ENCODE measurements at places on chromosomes 2 and 18.

DNA sequence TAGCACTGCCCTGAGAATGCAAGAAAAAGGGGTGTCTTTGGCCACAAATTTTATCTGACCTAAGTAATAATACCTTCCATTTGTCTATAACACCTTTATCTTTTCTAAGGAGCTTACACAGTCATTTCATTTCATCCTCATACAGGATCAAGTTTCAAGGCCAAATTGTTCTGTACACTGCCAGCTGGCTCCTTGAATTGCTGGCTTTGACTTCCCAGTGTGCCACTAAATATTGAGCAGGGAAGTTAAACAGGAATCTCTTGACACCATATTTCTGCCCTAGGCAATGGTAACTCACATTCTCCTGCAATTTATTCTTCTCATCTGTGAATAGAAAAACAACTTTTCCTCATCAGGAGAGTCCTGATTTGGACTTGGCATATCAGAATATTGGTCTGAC, 195.1 kb upstream of the LRP1B start:
- DNase-seq, result no peak

DNA sequence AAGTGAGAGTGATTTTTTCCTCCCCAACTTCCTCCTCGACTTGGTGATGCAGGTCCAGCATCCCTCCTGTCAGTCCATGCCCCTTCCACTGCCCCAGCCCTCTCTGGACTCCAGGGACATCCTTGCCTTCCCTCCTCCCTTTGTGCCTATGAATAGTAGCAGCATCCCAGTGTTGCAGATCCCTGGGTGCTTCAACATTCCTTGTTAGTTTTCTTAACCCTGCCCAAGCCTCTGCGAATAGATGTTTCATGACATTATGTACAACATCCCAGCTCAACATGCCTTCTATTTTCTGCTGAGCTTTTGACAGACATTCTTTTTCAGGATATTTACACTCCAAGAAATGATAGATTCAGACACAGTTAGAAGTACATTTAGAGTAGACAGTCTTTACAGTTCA, 35.3 kb upstream of the CCDC150 start:
- no peak for DNase-seq

GRCh38 chr2:112805542-112805941, 21.2 kb upstream of the IL1A start:
- no peak for DNase-seq

- DNase-seq, result no peak
Observed at GRCh38 chr2:95158891-95159619, 593 bp downstream of the ZNF514 start.

- no peak for DNase-seq
Observed at GRCh38 chr2:164069540-164069939, 333.7 kb upstream of the FIGN start.

- no peak for DNase-seq
Observed at GRCh38 chr18:44682871-44683221, 2.2 kb downstream of the SETBP1 start.

DNA sequence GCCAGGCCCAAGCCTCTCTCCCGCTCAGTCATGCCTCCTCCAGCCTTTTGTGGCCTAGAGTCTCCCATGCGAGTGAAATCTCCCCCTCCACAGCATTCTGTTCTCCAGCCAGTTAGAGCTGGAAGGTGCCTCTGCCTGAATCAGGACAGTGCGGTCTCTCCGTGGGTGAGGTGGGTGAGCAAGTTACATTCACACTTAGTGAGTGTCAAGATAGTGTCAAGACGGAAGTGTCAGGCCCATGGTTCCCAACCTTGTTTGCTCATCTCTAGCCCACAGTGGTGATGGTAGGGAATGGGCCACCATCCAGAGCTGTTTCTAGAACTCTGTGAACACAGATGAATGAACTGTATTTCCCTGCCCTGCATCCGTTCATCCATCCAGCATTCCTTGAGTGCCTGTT, 59.5 kb downstream of the LPIN1 start:
- DNase-seq, result no peak

Measured in fibroblast of the conjunctiva (primary cell).